ENCODE measurements at places on chromosomes 7 and 10.

- DNase-seq = peak; percentile 55
These were observed 165.9 kb upstream of the PLXNA4 start for GRCh38 chr7:132742189-132742612.

- DNase-seq = no peak
These were observed 36.2 kb upstream of the HECW1 start for GRCh38 chr7:43076189-43076605.

DNA sequence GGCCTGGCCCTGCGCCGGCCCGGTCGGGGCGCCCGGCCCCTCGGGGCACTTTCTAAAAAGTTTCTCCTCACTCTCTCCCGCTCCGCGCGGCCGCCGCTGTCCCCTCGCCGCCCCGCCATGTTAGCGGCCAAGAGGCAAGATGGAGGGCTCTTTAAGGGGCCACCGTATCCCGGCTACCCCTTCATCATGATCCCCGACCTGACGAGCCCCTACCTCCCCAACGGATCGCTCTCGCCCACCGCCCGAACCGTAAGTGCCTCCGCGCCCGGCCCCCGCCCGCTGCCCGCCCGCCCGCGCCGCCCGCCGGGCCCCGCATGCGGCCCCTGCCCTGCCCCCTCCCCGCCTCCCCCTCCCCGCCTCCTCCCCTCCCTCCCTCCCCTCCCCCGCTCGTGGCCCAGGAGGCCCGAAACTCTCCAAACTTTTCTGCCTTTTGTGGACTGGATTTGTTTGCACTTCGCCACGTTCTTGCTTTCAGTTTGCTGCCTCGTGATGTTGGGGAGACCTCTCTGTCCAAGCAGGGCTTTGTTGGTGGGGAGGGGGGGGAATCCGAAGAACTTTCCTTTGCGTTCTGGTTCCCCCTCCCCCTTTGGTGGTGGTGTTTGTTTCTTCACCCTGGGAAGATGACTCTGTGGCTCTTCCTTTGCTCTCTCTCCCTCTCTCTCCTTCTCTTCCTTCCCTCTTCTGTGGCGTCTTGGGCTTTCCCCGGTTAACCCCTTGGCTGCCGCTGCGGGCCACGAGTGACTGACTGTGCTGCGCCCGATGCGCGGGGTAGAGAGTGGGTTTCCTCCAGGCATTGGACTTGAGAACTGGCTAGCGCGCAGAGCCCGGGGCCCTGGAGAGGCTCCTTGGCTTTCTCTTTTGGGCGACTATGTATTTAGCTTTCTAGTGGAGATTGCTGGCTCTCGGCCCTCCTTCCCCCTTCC lies 1.6 kb downstream of the TCF7L2 start:
- no peak for DNase-seq

DNA sequence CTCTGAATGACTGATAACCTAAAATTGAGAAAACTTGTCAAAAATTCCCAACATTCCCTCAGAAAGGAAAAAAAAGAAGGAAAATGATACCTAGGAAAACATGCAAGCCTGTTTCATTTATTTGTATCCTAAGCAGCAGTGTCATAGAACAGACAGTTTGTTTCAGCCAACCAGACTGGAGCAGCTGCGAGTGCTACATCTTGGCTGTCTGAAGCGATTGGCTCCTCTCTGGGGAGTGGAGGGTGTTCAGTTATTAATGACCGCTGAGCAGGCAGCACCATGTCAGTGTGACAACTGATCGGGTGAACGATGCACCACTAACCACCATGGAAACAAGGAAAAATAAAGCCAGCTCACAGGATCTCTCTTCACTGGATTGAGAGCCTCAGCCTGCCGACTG lies at the start of gene LRRN3:
LRRN3 (plus strand) TSS at position 282 of the 400 bp plus-strand sequence. CDS start 31,646 bp downstream, outside the sequence.
- no peak for DNase-seq

GRCh38 chr10:16965344-16965616 lies 148.1 kb upstream of the RSU1 start:
- no peak for DNase-seq

GRCh38 chr10:3095373-3096139 lies 28.2 kb downstream of the PFKP start:
- peak; percentile 98 for DNase-seq

- DNase-seq = no peak
These were observed 19.3 kb downstream of the ZNF786 start for GRCh38 chr7:149071182-149071635.

GRCh38 chr10:116849248-116850057 lies at the start of gene ENO4:
ENO4 (plus strand) TSS chr10:116849499; CDS start chr10:116849567, 68 bp downstream.
- no peak for DNase-seq

All from AG04449 (cell line).